ENCODE measurements at places on chromosomes 7 and 10. TPM values are rescaled to one million over a fixed set of nuclear protein-coding genes. Genes with fewer than 3 reads are reported as not detected.

DNA sequence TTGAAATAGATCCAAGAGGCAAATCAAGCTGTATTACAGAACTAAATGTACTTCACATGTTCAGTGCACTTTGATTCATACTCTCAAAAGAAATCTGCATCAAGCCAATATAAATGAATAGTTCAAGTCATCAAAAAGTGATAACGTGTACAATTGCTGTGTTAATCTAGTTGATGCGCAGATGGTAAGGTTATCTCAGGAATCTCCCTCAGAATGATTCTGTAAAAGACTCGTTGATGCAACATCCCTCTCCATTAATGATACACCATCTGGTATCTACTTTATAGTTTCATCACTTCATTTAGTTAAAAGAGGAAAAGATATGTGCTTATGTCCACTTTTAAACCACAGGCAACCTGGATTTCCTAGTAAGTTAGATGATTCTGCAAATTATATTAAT, 200.6 kb downstream of the CHCHD3 start:
- DNase-seq, result no peak

- peak; percentile 59 for DNase-seq
Observed at GRCh38 chr7:155466142-155466813, 8.3 kb downstream of the EN2 start.

- no peak for DNase-seq
Observed at GRCh38 chr10:60524541-60524940, 134.9 kb upstream of the ANK3 start.

DNA sequence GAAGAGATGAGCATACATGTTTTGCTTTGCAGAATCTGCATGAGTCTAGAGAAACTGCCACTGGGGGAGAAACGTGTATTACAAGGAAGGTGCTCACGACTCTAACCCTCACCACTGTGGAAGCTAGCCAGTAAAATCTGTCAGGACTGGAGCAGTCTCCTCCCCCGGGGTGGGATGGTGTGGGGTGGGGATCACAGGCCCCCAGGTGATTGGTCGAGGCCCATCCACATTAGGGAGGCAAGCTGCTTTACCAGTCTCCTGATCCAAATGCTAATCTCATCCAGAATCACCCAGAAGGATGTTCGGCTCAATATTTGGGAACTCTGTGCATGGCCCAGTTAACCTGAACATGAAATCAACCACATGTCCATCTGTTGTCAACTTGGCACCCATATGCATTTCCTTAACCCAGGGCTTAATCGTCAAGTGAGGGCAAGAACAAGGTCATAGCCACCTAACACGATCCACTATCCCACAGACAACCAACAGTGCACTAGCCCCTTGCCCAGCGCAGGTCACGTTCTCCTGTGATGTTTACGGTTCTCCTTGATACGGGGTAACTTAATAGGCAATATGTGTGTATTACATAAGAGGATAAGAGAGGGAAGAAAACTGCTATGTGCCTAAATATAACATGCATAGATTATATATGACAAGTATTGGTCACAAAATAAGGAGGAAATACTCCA, 40.8 kb downstream of the DNAJB6 start:
- DNase-seq, result no peak

Gene PITRM1
- total RNA-seq, result 27.2 TPM

Gene PDE6C
- not detected for total RNA-seq

- no peak for DNase-seq
Observed at GRCh38 chr10:119849031-119849789, 23.4 kb downstream of the MCMBP start.

DNA sequence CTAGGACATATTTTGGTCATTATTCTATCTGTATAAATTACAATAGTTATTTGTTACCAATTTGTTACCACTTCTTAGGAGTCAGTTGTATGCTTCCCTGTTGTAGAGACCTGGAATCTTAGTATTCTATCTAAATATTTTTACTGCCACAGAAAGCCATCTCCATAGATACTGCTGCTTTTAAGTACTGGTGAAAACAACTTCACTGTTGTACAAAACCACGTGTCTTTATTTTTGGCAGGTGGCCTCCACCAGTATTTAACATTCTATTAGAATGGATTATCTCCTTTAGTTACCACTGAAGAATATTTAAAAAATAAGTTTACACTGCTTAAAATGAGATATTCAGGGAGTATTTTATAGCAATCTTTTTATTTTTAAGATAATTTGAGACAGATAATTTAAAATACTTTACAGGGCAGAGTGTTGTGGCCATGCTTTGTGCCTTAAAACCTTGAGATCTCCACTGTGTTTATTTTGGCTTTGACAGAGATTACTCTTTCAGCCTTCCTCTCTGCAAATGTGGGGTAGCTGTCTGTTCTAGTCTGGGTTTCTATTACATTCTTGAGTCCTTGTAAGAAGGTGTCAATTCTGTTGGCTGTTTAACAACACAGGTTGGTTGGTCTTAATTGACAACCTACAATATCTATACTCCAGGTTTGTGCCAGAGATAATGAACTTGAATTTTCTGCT, 185.6 kb downstream of the LRRC4 start:
- no peak for DNase-seq

Gene MARVELD1
- total RNA-seq, result 7.1 TPM

Gene IFIT1B
- total RNA-seq, result not detected

- no peak for DNase-seq
Observed at GRCh38 chr10:109454691-109455090, 468.6 kb downstream of the XPNPEP1 start.

Gene CPEB3
- total RNA-seq, result 2.2 TPM

Gene HOXA1
- total RNA-seq, result not detected

GRCh38 chr10:97805949-97806348, 34.1 kb upstream of the SFRP5 start:
- peak; percentile 12 for DNase-seq

Gene CALY
- 1.6 TPM for total RNA-seq

DNA sequence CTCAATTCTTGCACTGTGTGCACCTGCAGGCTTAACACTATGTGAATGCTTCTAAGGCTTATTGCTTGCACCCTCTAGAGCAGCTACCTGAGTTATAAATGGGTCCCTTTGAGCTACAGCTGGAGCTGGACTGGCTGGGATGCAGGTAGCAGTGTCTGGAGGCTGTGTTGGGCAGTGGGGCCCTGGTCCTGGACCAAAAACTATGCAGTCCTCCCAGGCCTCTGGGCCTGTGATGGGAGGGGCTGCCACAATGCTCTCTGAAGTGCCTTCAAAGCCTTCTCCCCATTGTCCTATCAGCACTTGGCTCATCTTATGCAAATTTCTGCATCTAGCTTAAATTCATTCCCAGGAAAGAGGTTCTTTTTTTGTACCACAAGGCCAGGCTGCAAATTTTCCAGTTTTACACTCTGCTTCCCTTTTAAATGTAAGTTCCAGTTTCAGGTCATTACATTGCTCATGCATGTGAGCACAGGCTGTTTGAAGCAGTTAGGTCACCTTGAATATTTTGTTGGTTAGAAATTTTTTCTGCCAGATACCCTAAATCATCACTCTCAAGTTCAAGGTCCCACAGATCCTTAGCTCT, 26.0 kb downstream of the KBTBD2 start:
- no peak for DNase-seq

DNA sequence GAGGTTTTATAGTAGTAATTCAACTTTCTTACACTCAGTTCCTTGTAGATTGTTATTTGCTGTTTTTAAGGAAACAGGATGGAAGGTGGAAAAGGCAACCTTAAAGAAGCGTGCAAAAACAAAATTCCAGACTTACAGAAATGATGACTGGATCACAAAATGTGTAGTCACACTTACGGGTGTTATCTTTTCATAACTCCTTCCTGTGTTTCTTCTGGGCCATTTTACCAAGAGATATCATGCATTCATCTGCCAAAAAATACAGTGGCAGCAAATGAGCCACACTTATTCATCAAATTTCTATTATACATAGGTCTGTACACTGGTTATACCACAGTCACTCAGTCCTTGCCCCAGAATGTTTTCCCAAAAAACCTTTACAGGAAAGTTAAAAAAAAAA, 94.3 kb upstream of the IL6 start:
- no peak for DNase-seq

GRCh38 chr10:66924674-66925345, 1.0 kb upstream of the LRRTM3 start:
- DNase-seq, result no peak

Gene TBXAS1
- total RNA-seq, result not detected

DNA sequence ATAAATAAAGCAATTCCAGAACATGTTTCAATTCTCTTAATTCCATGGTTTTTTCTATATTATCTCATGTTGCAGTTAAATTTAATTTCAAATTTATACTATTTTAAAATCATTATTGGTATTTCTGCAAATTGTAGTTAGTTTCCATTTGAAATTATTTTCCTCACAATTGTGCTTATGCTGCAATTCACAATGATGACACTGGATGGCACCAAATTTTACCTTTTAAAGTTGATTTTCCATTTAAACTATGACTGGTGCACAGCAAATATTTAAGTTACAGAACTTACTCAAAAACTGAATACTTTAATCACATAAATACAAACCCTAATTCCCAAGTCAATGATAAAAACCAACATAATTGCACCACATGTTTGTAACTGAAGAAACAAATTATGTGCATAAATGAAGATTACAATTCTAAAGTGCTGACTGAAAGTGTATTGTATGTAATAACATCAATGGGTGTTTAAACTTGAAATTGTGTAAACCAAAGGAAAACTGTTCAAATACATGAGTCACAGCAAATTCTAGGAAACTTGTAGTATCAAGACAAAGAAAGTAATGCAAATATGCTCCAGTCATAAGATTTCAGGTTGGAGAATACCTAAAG, 75.3 kb upstream of the AASS start:
- DNase-seq, result peak; percentile 25

DNA sequence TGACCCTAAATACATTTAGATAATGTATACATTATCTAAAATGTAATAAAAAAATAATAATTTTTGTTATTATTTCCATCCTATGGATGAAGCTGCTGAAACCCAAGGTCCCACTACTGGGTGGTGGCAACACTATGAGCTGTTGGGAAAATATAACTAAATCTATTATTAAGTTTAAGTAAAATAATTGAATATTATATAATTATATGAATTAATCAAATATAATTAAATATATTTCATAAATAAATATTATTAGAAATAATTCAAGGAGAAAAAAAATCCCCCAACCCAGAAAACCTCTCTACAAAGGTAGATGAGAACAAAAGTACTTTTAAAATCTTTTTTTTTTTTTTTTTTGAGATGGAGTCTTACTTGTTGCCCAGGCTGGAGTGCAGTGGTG, 7.9 kb downstream of the PRSS58 start:
- no peak for DNase-seq

DNA sequence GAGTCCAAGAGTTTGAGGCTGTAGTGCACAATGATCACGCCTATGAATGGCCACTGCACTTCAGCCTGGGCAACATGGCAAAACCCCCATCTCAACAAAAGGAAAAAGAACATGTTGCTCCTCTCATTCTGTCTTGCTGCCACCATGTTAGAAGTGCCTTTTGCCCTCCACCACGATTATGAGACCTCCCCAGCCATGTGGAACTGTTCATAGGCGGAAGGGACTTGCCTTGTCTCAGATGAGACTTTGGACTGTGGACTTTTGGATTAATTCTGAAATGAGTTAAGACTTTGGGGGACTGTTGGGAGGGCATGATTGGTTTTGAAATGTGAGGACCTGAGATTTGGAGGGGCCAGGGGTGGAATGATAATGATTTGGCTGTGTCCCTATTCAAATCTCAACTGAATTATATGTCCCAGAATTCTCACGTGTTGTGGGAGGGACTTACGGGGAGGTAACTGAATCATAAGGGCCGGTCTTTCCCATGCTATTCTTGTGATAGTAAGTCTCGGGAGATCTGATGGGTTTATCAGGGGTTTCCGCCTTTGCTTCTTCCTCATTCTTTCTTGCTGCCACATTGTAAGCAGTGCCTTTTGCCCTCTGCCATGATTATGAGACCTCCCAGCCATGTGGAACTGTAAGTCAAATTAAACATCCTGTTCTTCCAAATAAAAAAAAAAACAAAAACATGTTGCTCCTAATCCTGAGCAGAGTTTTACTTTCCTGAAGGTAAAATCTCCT, 22.3 kb downstream of the DLG5 start:
- no peak for DNase-seq

GRCh38 chr7:100823140-100823525, 4.2 kb downstream of the EPHB4 start:
- no peak for DNase-seq

GRCh38 chr10:116723428-116724281, 18.7 kb downstream of the HSPA12A start:
- DNase-seq, result no peak

GRCh38 chr7:121006711-121007315, 18.3 kb downstream of the CPED1 start:
- DNase-seq, result peak; percentile 7

- DNase-seq, result no peak
Observed at GRCh38 chr10:1358860-1359625, 302.9 kb downstream of the WDR37 start.

GRCh38 chr10:72328829-72329204, 25.9 kb downstream of the DNAJB12 start:
- no peak for DNase-seq

DNA sequence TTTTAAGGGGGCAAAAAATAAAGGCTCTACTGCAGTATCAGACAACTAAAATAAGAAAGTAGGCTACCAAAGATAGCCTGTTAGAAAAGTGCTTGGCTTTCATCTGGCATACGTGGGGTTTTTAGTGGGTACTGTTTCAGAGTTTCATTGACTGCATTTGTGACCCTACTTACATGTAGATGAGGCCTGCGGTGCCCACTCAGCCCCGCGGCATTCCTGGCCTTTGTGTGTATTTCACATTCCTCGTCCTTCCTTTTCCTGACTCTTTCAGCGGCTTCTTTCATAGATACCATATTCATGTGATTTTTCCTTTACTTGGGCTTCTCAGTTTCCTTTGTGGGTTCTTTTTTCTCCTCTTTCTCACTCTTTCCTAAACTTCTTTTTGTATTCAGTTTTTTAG, 50.7 kb downstream of the UBE3C start:
- DNase-seq, result peak; percentile 12

Gene FAM13C
- total RNA-seq, result 3.1 TPM

Gene SEC31B
- 8.8 TPM for total RNA-seq

- DNase-seq, result no peak
Observed at GRCh38 chr10:61159253-61159652, 215.3 kb upstream of the RHOBTB1 start.

Gene LIPF
- not detected for total RNA-seq

- DNase-seq, result no peak
Observed at GRCh38 chr7:106010866-106011265, 47.8 kb downstream of the CDHR3 start.

DNA sequence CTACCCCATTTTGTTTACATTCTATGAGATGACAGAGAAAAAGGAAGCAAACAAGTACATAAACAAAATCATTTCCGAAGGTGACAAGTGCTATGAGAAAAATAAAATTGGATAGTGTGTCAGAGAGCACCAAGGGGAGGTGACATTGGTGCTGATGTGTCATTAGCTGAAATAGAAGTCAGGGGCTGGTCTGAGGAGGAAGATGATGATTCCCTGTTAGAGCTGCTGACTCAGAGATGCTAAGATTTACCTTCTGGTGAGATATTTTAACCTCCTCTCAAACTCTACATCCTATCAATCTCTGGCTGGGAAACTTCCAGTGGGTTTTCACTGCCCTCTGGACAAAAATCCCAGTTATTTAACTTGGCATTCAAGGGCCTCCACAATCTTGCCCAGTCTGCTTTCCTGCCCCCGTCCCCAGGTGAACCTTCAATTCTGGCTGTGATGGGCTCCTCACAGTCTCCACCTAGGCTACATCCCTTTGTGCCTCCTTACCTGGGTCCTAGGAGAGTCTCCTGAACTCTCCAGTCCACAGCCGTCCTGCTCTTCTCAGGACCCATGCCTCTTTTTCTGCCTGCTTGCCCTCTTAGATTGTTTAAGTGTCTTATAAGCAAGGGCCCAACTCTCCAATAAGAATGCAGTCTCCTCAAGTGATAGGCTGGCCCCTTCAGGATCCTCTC, 26.6 kb downstream of the DUSP5 start:
- no peak for DNase-seq

All from neural progenitor cell (in vitro differentiated cells).